ENCODE measurements at places on chromosomes 2 and 18.

GRCh38 chr2:171772373-171772772 is 85.1 kb downstream of the DYNC1I2 start:
- DNase-seq, result no peak

DNA sequence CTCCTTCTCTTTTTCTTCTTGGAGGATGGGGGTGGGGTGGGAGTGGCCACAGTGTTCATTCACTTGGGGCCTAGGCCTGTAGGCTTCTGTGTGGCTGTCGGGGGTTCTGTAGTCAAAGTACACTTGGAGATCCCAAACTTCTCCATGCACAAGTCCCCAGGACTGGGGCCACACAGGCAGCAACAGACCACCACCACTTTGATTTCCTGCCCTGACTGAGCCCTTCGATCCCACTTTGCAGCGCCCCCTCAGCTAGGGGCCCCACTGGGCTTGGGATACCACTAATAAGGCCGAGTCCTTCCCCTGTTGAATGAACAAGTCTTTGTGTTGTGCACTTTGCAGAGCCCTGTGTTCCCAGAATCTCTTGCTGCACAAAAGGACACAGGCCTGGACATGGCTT is 5.5 kb upstream of the TEX51 start:
- no peak for DNase-seq

DNA sequence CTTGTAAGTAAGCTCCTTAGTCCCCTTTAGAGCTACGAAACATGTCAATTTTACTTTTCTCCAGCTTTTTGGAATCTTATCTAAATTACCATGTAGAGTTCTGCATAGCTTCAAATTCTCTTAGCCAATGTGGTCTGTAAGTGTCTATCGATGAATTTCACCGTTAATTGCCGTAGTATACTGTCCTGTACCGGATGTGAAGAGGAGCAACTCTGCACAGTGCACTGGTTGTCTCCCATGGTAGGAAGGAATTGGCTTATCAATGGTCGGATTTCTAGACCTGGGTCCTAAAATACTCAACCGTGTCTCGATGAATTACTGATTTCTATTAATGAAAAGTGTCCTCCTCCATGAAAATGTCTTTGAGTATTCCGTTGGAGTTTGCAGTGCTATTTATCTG is 1.9 kb downstream of the NOP58 start:
- DNase-seq, result no peak

GRCh38 chr2:133573491-133574162 is 5.4 kb upstream of the NCKAP5 start:
- DNase-seq, result no peak

- no peak for DNase-seq
Observed at GRCh38 chr18:50847192-50847591, 27.4 kb upstream of the MRO start.

- DNase-seq, result no peak
Observed at GRCh38 chr18:55743133-55743532, 155.1 kb upstream of the TCF4 start.

DNA sequence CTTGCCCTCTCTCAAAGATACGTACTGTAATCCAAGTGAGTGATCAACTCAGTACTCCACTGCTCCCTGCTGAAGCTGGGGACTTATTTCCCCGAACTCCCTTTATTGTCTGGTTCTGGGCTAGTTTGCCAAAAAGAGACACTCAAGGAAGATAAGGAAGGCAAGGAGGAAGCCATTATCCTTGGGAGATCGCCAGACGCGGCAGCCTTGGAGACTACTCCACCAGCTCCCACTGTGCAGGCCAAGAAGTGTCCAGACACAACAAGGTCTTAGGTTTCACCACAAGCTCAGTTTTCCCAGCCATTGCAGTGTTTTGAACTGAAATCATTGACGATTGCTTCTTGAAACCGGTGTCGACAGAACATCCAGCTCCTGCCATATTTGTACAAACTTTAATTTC is 439.6 kb upstream of the UBE2E3 start:
- no peak for DNase-seq

DNA sequence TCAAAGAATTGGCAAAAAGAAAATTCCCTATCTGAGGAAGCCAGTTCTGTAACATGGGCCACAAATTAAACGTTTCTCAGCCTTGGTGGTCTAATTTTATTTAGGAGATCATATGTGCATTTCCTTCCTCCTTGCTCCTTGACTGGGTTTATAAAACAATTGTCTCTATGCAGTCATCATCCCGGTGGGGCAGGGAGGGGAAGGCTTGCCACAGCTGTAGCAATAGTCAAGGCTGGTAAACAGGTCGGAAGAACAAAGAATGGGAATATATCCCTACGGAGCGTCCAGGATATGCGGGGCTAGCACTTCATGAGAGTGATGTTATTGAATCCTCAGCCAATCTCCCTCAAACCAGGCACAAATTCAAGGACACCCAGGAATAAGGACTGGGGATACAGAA is 143.8 kb downstream of the RNF152 start:
- no peak for DNase-seq

DNA sequence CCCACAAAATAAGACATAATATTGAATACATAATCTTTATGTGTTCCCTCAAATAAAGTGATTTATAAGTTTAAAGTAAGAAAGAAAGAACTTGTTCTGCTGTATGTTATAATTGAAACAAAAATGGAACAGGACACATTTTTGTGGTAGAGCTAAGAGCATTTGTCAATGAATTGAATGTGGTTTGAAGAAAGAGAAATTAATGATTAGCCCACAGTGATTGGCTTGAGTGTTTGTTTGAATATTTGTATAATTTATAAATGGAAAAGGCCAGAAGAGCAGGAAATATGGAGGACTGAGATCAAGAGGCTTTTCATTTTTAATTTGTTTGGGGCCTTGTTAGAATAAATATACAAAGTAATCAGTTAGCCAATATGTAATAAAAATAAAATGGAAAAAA is 395.1 kb upstream of the CDH19 start:
- no peak for DNase-seq

- no peak for DNase-seq
Observed at GRCh38 chr2:205066081-205066480, 520.8 kb downstream of the PARD3B start.

- no peak for DNase-seq
Observed at GRCh38 chr18:9211955-9212354, 75.4 kb downstream of the ANKRD12 start.

DNA sequence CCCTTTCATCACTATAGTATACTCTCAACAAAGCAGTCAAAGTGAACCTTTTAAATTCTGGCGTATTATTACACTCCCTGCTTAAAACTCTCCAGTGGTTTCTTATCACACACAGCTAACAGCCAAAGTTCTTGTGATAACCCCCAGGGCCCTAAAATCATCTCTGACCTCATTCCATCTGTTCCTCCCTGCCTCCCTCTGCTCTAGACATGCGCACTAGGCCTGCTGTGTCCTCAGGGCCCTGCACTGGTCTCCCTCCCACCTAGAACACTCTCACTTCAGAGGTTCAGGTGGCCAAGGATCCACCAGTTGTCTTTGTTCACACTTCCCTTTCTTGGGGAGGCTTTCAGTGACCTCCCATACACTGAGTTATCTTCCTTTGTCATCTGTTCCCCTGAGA is 603.4 kb downstream of the DSC3 start:
- DNase-seq, result no peak

GRCh38 chr2:174465327-174465726 is 21.5 kb downstream of the GPR155 start:
- DNase-seq, result no peak

- no peak for DNase-seq
Observed at GRCh38 chr2:45843136-45843535, 191.7 kb downstream of the PRKCE start.

- no peak for DNase-seq
Observed at GRCh38 chr2:166768393-166769123, 119.7 kb upstream of the XIRP2 start.

DNA sequence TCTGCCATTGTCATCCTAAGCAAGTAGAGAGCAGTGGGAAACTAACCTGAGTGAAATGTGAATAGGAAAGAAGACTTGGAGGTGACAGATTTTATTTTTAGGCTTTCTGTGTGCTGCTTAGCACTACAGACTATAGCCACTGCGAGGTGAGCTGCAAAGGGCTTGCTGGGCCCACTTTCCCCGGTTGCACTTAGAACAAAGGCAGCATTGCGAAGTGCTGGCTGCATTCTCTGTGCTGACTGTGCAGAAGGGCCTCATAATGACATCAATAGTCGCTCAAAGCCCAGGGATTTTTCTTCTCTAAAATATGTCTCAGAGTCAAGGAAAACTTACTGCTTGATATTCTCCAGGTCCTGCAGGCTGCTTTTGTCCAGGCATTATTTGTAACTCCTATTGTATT is 592.1 kb downstream of the TDRD15 start:
- DNase-seq, result no peak

DNA sequence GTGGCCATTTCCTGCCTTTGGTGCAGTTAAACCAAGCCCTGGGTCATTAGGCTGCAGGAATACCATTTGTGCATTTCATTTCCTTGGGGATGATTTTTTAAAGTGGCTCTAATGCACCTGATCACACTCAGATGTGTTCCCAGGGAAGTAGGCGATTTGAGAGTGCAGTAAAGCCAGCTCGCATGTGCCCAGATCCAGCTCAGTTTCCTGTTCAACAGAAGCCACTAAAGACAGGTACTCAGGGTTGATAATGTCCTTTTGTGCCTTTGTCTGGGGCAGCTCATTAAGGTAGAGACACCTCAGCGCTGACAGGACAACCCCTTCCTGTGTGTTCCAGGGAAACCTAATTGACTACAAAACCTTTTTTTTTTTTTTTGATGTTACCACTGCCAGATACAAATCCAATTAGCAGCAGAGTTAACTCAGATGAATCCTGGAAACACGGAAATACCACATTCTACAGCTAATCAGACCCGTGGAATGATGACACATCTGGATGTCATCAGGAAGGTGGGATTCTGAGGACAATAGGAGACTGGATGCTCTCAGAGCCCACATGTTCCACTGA is 15.2 kb upstream of the CHRNA1 start:
- no peak for DNase-seq

- DNase-seq, result no peak
Observed at GRCh38 chr2:62586981-62587380, 81.0 kb upstream of the TMEM17 start.

DNA sequence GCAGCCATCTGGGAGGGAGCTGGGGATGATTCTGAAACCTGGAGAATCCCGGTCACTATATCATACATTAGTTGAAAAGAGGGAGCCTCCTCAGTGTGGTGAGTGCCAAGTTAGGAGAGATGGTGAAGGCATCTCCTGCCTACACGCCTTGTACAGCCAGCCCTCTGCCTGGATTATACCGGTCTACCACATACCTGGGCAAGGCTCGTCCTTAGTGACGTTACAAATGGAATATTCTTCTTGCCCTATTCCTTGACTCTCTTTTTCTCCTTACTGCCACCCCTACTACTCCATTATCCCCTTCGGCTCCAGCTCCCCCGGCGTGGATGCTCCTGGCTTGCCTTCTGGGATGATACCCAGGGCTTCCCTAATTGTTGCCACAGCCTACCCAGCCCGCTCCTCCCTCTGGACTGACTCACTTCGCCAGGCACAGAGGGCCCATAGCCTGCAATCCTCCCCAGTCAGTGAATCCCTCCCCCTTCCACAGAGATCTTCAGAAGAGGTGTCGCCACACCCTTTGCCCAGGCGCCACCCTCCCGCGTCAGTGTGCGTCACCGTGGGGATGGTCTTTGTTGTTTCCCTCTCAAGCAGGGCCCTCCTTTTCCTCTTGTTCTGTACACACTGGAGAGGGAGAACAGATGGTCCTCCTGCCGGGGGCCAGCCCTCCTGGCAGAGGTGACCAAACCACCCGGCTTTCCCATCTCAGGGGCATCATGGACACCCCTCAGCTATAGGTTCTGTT is 115.2 kb upstream of the EPAS1 start:
- DNase-seq, result no peak

DNA sequence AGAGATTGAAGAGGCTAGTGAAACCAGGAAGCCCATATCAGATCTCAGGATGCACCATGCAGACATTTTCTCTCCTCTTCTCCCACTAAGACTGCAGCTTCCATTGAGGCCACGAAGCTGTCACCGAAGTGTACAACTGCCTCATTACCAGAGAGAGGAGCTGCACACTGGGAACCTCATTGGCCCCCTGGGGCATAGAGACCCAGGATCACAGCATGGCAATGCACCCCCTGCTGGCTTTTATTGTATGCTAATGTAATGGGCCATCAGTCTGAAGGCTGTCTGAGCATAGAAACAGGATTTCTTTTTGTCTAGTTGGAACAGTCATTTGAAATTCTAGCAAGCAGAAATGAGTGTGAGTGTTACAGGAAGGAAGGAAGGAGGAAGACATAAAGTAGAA is 861.6 kb upstream of the CELF4 start:
- DNase-seq, result no peak

DNA sequence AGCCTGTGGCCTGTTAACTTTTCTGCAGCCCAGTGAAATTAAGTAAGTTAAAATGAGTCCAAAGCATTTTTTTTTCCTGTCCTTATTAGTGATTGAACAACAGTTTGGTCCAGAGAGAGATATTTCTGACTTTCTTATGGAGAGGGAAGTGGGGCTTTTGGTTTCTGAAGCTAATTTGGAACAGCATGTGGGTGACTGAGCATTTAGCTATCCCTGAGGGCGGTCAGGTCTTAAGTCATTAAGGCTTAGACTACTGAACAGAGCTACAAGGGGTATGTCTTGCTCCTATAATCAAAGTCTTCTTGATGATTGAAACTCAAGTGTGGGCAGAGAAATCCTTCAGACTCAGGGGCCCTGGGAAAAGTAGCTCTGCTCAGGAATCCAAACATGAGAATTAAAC is 14.0 kb downstream of the ARHGAP25 start:
- no peak for DNase-seq

- DNase-seq, result no peak
Observed at GRCh38 chr2:240328526-240328925, 106.9 kb upstream of the GPC1 start.

DNA sequence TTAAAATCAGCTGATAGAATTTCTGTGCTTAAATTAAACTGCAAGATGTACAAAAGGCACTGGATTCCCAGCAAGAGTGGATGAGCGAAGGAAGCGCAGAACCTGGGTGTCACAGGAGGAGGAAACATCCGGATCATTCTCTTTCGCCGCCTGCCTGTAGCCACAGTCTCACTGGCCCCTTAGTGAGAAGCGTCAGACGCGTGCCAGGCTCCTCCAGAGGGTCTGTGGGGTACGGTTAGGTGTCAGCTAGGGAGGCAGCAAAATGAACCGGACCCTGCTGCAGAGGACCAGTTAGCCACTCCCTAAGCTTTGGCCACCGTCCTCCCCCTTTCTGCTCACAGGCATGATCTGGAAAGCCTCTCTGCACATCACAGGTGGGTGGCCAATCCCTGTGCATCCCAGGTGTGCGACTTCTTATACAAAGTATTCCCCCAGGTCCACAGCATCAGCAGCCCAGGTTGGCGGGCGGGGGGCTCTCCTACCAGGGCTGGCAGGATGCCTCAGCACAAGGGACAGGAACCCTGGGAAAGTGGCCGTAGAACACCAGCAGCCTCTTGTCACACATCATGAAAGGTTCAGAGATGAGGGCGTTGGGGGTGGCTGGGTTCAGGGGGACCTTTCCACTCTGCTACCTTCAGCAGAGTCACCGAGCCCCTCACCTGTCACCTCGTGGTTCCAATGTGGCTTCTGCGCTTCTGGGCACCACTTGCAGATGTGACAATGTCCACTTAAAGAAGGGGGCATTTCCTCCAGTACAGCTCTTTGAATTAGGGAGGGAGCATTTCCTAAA is 61.1 kb upstream of the SLC66A3 start:
- no peak for DNase-seq

Data from activated CD8-positive, alpha-beta memory T cell treated with anti-CD3 and anti-CD28 coated beads for 1 hour (primary cell).